Esophagus squamous epithelium (tissue), 5 donors: ENCODE measurements at places on chromosomes 5 and 9. TPM values are rescaled to one million over a fixed set of nuclear protein-coding genes. Genes with fewer than 3 reads are reported as not detected.

Gene IARS1
- total RNA-seq: 106 TPM

Gene IZUMO3
- not detected for total RNA-seq

Gene ANKDD1B
- total RNA-seq: not detected

DNA sequence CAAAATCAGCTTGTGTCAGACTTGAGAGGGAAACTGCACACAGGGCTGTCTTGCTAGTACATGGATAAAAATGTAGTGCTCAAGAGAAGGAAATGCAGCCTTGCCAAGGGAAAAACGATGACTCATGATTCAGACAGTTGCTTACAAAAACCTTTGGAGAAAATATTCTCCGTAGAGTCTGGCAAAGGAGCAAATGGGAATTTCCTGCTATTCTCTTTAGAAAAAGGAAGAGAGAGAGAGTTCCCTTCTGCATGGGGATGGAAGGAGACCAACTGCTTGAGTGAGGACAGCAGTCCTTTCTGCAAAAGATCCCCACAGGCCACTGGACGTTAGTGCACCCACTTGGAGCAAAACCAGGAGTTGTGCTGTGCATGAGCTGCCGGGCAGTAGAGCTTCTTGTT is 7.6 kb downstream of the IFNB1 start:
- no peak for DNase-seq
- H3K27me3 ChIP-seq: no peaks in the 10 kb centered on the region
- no peak overlapping the region for H3K4me3 ChIP-seq
- peak overlapping the region; percentile 54 for H3K27ac ChIP-seq

- no peaks in the 10 kb centered on the region for H3K27me3 ChIP-seq
- H3K4me3 ChIP-seq: no peak overlapping the region
- DNase-seq: no peak
- no peaks in the 10 kb centered on the region for H3K36me3 ChIP-seq
- no peak overlapping the region for H3K27ac ChIP-seq
Observed at GRCh38 chr5:6029811-6030271, 348.5 kb downstream of the MED10 start.

DNA sequence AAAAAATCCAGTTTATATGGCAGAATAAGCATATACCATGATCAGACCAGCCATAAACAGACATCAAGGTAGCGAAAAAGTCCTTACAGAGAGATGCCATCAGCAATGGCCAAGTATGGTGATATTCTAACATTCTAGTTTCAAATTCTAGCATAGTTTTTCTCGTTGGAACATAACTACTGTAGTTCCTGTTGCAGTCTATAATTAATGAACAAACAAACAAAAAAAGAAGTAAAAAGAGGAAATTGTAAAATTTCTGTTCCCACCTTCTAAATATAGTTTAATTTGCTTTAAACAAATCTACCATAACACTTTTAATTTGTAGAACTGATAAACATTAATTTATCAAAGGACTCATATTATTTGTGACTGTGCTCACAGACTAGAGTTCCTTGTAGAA is 9.9 kb upstream of the CD180 start:
- H3K27ac ChIP-seq: peak overlapping the region; percentile 57
- DNase-seq: no peak
- H3K4me3 ChIP-seq: no peak overlapping the region
- H3K4me1 ChIP-seq: peaks cover 38% of the 10 kb centered on the region
- no peaks in the 10 kb centered on the region for H3K36me3 ChIP-seq
- H3K27me3 ChIP-seq: no peaks in the 10 kb centered on the region

DNA sequence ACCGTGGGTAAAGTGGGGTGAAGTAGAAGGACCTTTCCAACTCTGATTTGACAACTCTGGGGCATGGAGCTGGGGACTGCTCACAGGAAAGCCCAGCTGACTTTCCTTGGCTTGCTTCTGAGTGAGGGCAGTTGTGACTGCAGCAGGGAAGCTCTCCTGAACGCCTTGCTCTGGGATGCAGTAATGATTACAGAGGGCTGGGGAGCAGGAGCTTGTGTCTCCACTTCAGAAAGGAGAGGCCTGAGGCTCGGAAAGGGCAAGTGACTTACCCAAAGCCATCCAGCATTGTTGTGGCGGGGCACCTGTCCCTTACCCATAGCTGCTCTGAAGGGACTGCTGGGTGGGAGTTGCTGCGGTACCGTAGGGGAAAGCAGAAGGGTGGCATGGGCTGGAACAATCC is 41.2 kb downstream of the GSN start:
- no peak overlapping the region for H3K4me3 ChIP-seq
- DNase-seq: no peak

- no peaks in the 10 kb centered on the region for H3K27me3 ChIP-seq
- peaks cover 9% of the 10 kb centered on the region for H3K4me1 ChIP-seq
- H3K27ac ChIP-seq: peak overlapping the region; percentile 26
- DNase-seq: no peak
- no peak overlapping the region for H3K4me3 ChIP-seq
Observed at GRCh38 chr5:73822989-73823339, 197.0 kb downstream of the ARHGEF28 start.

GRCh38 chr5:39178861-39179260 is 40.5 kb downstream of the FYB1 start:
- H3K4me1 ChIP-seq: peaks cover 9% of the 10 kb centered on the region
- no peaks in the 10 kb centered on the region for H3K27me3 ChIP-seq
- DNase-seq: no peak
- H3K4me3 ChIP-seq: no peak overlapping the region

GRCh38 chr5:172245703-172246125 is 37.9 kb downstream of the UBTD2 start:
- no peaks in the 10 kb centered on the region for H3K27me3 ChIP-seq
- DNase-seq: no peak
- H3K27ac ChIP-seq: no peak overlapping the region
- H3K4me3 ChIP-seq: no peak overlapping the region

GRCh38 chr5:31807789-31808540 is 169.0 kb downstream of the PDZD2 start:
- H3K4me1 ChIP-seq: no peaks in the 10 kb centered on the region
- H3K4me3 ChIP-seq: no peak overlapping the region
- peaks cover 5% of the 10 kb centered on the region for H3K27me3 ChIP-seq
- no peak overlapping the region for H3K27ac ChIP-seq
- no peaks in the 10 kb centered on the region for H3K36me3 ChIP-seq

- DNase-seq: no peak
- no peak overlapping the region for H3K4me3 ChIP-seq
- H3K36me3 ChIP-seq: no peaks in the 10 kb centered on the region
- H3K27ac ChIP-seq: no peak overlapping the region
- H3K27me3 ChIP-seq: no peaks in the 10 kb centered on the region
- H3K4me1 ChIP-seq: no peaks in the 10 kb centered on the region
Observed at GRCh38 chr9:86185872-86186271, 73.6 kb downstream of the C9orf153 start.

DNA sequence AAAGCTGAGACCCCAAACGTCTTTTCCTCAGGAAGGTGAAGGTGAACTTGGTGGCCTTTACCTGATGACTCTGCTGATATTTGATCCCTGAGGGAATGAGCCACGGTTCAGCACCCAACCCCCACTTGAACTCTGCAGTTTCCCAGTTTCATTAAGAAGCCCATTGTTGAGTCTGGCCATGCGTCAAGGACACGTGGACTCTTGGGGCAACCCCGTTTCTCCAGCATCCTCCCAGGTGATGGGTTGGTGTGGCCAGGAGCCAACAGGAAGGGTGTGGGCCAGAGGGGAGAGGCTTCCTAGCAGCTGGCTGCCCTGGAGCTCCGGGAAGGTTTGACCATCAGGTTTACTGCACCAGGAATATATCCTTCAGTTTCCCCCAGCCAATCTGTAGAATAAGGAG is 59.5 kb upstream of the GNE start:
- no peak overlapping the region for H3K4me3 ChIP-seq
- no peak for DNase-seq
- H3K4me1 ChIP-seq: peaks cover 35% of the 10 kb centered on the region
